KBM-7 (cell line): ENCODE measurements at places on chromosomes 5 and 9.

DNA sequence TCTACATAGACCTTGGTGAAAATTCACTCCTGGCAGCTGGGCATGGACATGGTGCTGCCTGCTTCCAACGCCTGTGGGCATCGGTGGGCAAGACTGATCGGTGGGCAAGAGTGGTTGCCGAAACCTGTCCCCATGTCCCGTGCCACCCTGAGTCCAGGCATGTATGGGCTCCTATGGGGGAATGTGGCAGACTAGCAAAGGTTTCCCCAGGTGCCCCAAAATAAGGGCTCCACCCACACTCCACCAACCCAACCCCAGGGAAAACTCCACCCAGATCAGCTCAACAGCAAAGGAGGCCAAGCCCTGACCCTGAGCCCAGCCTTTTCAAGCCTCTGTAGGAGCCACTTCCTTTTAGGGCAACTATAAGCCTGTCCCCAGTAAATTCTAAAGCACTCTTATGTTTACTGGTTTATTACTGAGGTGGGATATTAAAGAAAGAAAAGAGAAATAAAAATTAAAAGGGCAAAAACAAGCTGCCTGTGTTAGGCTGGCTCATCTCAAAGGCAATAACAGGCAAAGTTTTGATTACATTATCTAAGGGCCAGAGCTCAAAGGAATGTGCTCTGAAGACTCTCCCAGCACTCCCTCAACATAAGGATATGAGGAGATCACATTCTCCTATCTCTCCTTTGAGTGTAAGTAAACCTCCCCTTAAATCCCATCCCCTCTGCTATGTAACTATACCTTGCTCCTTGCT, 8.9 kb upstream of the SPATA31E1 start:
- DNase-seq = no peak

- DNase-seq = no peak
These were observed 2.8 kb downstream of the CKS2 start for GRCh38 chr9:89313842-89314241.

GRCh38 chr9:136354592-136355085, 8.9 kb downstream of the DNLZ start:
- DNase-seq = no peak

GRCh38 chr5:181190711-181191525, 14.1 kb downstream of the TRIM7 start:
- DNase-seq = no peak

DNA sequence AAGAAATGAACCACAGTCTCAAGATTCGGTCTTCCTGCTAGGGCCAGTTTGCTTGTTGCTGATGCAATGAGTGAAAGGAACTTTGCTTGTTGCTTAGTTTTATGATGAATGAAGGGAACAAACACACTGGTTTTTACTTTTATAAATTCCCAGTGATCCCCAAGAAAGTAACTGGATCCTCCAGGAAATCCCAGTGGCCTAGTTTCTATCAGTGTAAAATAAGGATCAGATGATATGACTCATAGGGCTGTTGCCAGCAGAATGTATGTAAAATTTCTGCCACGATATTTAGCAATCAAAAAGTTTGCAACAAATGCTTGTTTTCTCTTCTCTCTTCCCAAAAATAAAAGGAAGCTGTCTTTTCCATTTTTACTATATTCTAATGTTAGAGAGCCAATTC, 160.1 kb upstream of the CDKN2B start:
- DNase-seq = no peak

DNA sequence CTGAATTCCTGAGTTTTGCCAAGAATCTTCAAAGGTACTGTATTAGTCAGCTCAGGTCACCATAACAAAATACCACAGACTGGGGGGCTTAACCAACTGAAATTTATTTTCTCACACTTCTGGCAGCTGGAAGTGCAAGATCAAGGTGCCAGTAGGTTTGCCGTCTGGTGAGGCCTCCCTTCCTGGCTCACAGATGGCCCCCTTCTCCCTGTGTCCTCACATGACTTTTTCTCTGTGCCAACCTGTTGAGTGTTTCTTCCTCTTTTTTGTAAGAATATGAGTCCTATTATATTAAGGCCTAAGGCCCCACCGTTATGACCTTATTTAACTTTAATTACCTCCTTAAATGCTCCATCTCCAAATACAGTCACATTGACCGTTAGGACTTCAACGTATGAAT, 156.1 kb upstream of the KIF2A start:
- DNase-seq = peak; percentile 87

DNA sequence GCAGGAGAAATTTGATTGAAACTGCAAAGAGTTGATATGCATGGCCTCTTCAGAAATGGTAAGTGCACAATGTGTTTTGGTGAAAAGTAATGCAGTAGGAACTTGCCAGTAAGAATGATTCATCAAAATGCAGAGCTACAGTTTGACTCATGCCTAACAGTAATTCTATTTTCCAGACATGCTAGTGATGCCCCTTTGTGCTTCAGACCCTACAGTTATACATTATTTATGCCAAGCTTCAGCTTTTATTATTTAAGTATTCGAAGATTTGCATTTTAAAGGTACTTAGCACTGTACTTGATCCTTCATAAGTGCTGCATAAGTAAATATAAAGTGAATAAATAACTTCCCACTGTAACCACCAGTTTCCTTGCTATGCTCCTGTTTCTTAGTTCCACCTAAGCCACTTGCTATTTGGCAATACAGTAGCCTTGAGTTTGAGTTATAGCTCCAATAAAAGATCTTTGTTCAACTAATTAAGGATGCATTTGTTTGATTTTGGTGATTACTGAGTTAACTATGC, 3.6 kb upstream of the SPATA31E1 start:
- DNase-seq = no peak

DNA sequence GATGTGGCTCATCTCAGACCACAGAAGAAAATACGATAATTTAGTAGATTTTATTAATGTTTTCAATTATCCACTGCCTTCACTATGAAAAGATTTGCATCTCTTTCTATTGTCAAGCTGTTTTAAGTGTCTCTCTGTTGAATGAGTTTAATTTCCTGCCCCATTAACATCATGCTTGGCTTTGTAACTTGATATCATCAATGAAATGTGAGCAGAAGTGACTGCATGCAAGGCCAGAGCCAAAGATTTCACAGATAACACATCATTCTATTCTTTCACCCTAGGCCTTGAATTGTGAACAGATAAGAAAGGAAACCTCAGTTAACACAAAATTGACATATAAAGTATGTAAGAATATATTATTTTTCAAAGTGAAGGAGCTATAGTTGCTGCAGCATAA, 986.4 kb upstream of the CDH18 start:
- no peak for DNase-seq

- no peak for DNase-seq
These were observed 117.9 kb downstream of the NRG2 start for GRCh38 chr5:139925216-139925562.

DNA sequence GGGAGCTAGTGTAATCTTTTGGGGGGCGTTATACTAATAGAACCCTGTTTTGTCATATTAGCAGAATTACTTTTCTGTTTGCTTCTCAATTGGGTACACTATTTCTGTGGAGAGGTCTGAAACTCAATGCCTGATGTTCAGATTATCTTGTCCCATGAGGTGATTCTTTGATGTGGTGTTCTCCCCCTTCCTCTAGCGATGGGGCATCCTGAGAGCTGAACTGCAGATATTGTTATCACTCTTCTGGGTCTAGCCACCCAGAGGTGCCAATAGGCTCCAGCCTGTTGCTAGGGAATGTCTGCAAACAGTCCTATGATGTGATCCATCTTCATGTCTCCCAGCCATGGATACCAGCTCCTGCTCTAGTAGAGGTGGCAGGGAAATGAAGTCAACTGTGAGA, 233.1 kb upstream of the RASA1 start:
- DNase-seq = no peak

DNA sequence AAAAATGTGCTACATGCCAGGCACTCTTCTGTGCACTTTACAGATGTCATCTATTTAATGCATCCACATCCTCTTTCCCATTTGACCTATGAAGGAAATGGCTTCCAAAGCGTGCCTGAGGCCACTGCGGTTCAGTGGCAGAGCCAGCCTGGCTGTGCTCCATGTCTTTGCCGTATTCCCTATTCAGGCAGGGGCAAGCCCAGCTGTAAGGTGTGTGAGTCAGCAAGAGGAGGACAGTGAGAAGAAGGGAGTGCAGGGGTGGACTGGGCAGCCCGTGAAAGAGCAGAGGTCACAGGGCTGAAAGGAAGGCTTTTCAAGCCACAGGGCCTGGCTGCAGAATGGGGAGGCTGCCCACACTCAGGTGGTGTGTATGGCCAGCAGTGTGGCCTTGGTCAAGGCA, 91.7 kb downstream of the HRH2 start:
- no peak for DNase-seq
